ENCODE measurements at places on chromosomes 4 and X. TPM values are rescaled to one million over a fixed set of nuclear protein-coding genes. Genes with fewer than 3 reads are reported as not detected.

- no peak overlapping the region for H3K4me3 ChIP-seq
- no peaks in the 10 kb centered on the region for H3K36me3 ChIP-seq
- H3K4me1 ChIP-seq = no peaks in the 10 kb centered on the region
Observed at GRCh38 chrX:100299559-100299958, 110.5 kb downstream of the PCDH19 start.

GRCh38 chrX:130086447-130087206, 23.7 kb downstream of the ELF4 start:
- H3K36me3 ChIP-seq = no peaks in the 10 kb centered on the region
- H3K27ac ChIP-seq = peak overlapping the region; percentile 74
- H3K4me3 ChIP-seq = peak overlapping the region; percentile 36
- DNase-seq = peak; percentile 59

DNA sequence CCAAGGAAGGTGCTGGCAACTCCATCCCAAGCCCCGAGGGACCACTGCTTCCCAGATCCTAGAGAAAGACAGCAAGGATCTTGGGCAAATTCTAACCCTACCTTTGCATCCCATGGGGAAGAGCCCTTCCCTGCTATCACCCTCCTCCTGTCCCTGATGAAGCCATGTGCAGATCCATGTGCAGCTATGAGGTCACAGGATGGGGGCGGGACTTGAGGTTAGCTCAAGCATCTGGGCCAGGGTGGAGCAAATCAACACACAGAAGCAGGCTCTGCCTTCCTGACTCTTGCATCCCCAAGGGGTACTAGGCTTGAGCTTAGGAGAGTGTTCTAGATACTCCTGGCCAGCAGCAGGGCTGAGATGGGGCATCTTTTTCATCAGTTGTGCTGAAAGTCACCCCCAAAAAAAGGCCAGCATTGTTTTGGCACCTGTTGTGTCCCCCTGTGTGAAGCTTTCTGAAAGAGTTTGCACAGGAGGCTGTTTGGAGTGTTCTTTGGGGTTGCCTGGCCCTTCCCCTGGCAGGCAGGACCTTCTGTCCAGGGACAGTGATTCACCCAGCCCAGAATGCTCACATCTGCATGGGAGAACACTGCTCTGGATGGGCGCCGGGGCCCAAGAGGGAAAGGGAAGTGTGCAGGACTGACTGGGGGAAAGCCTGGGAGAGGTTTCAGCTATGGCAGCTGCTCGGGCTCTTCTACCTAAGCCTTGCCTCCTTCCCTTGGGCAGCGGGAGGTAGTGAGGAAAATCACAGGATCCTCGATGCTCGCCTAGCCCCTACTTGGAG, 50.8 kb downstream of the PRPS1 start:
- H3K27me3 ChIP-seq = no peaks in the 10 kb centered on the region
- DNase-seq = peak; percentile 74
- H3K36me3 ChIP-seq = no peaks in the 10 kb centered on the region
- H3K27ac ChIP-seq = no peak overlapping the region
- H3K4me3 ChIP-seq = no peak overlapping the region

GRCh38 chr4:119132306-119132705, 3.3 kb upstream of the MYOZ2 start:
- no peak overlapping the region for H3K27ac ChIP-seq
- no peak for DNase-seq
- H3K27me3 ChIP-seq = no peaks in the 10 kb centered on the region

DNA sequence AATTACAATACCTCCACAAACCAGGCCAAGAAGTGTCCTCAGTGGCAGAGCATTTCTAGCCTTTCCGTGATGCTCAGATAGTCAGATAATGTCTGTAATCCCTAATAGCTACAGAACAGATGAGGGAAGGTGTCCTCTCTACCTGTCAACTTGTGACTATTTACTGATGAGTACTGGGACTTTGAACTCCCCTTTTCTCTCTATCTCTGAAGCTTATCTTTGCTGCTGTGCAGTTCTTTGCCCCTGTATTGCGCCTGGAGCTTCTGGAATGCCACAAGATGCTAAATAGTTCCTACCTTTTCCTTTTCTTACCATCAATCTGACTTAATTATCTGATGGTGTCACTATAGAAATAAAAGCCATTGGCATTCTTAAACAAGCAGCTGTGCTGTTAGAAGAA, 30.5 kb downstream of the FGF2 start:
- no peaks in the 10 kb centered on the region for H3K4me1 ChIP-seq
- no peak overlapping the region for H3K27ac ChIP-seq
- H3K4me3 ChIP-seq = no peak overlapping the region
- DNase-seq = no peak
- H3K36me3 ChIP-seq = no peaks in the 10 kb centered on the region
- H3K27me3 ChIP-seq = peaks cover 4% of the 10 kb centered on the region

- H3K36me3 ChIP-seq = no peaks in the 10 kb centered on the region
- DNase-seq = peak; percentile 6
- H3K27me3 ChIP-seq = no peaks in the 10 kb centered on the region
- H3K4me1 ChIP-seq = no peaks in the 10 kb centered on the region
- no peak overlapping the region for H3K4me3 ChIP-seq
Observed at GRCh38 chrX:97334850-97335249, 451.1 kb downstream of the RPA4 start.

GRCh38 chr4:16785793-16786527, 112.5 kb downstream of the LDB2 start:
- no peaks in the 10 kb centered on the region for H3K4me1 ChIP-seq
- H3K27ac ChIP-seq = no peak overlapping the region
- H3K4me3 ChIP-seq = no peak overlapping the region
- H3K27me3 ChIP-seq = no peaks in the 10 kb centered on the region
- no peaks in the 10 kb centered on the region for H3K36me3 ChIP-seq

- no peaks in the 10 kb centered on the region for H3K36me3 ChIP-seq
- H3K27me3 ChIP-seq = peaks cover 15% of the 10 kb centered on the region
- H3K4me3 ChIP-seq = no peak overlapping the region
- no peak for DNase-seq
- H3K4me1 ChIP-seq = peaks cover 14% of the 10 kb centered on the region
Observed at GRCh38 chr4:74042681-74043080, 4.2 kb upstream of the CXCL3 start.

DNA sequence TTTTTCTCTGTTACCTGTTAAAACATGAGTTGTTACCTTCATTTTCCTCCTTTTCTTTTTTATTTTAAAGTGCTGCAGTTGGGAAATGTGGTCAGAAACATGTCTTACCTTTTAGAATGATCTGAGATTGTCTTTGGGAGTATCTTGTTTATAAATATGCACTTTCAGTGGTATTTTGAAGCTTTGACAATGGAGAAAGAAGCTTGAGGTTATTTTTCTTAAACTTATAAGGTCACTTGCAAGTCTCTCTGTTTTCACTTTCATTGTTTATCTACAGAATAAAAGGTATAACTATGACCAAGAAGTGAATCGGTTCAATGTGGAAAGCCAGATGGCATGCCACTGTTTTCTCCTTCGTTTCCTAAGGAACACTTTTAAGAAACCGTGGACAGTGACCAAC, 167.5 kb upstream of the SLC7A11 start:
- H3K4me3 ChIP-seq = no peak overlapping the region
- H3K27ac ChIP-seq = no peak overlapping the region
- no peak for DNase-seq
- no peaks in the 10 kb centered on the region for H3K36me3 ChIP-seq
- H3K27me3 ChIP-seq = no peaks in the 10 kb centered on the region

DNA sequence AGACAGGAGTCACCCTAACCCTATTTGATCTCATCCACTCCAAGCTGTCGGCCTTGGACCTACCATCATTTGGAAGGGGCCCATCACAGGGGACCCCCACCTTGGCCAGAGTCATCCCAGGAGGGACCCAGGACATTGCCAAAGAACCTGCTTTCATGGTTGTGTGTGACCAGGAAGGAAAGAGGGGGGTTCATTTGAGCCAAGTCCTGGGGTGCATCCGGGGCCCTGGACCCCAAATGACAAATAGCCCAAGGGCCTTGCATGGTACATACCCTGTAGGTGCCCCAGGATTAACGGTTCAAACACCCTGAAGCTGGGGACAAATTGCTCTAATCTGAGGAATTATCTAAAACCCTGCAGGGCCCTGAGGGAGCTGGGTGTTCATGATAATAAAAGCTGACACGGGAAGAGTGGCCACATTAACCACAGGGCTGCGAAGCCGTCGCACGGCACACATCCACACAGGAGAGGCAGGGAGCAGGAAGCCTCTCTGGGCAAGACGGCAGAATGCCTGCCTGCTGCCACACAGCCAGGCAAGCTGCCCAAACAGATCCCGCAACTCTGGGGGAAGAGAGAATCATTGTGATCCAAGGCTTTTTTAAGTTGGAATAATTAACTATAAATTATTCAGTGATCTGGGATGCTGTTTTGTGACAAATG, 28.2 kb upstream of the PPP2R2C start:
- no peaks in the 10 kb centered on the region for H3K36me3 ChIP-seq
- no peak overlapping the region for H3K27ac ChIP-seq
- no peaks in the 10 kb centered on the region for H3K4me1 ChIP-seq
- H3K27me3 ChIP-seq = no peaks in the 10 kb centered on the region
- no peak for DNase-seq

DNA sequence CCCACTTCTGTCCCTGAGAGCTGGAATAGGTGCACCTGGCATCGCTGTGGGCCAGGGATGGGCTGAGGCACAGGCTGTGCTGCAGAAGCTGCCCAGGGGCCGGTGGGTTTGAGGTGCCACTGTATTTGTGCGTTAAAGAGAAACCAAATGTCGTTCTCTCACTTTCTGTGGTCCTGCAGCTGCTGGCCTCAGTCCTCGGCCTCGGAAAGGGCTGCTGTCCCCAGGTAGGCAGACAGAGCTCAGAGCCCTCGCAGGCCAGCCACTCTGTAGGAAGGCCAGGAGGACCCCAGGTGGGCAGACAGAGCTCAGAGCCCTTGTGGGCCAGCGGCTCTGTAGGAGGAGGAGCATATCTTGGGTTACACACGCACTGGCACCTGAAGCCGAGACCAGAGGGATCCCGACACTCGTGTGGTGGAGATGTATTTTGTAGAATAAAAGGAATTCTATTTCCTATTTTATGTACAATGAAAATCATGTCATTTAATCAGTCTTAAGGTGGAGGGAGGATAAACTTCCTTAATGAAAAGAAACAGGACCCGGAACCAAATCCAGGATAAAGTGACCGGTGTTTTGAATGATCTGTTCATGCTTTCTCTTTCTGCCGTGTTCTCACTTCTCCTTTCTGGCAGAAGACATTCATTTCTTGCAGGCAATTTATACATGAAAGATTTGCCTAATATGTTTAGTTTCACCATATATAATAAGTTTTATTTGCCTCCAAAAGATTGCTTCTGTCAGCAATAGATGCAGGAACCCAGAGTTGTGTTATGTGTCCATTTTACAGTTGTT, 54.4 kb upstream of the HGFAC start:
- no peaks in the 10 kb centered on the region for H3K27me3 ChIP-seq
- peak; percentile 69 for DNase-seq
- H3K4me1 ChIP-seq = peaks cover 52% of the 10 kb centered on the region
- no peaks in the 10 kb centered on the region for H3K36me3 ChIP-seq
- peak overlapping the region; percentile 45 for H3K27ac ChIP-seq

DNA sequence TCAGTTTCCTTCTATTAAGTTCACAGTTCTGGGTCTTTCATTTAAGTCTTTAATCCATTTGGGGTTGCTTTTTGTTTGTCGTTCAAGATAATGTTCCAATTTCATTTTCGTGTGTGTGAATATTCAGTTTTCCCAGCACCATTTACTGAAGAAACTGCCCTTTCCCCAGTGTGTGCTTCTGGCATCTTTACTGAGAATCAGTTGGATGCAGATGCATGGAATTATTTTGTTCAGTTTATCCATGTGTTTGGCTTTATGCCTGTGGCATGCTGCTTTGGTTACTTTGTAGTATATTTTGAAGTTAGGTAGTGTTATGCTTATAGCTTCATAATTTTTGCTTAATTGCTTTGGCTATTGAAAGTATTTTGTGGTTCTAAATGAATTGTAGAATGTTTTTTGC, 163.8 kb upstream of the HDX start:
- no peaks in the 10 kb centered on the region for H3K27me3 ChIP-seq
- no peak overlapping the region for H3K4me3 ChIP-seq
- no peak overlapping the region for H3K27ac ChIP-seq
- no peak for DNase-seq
- no peaks in the 10 kb centered on the region for H3K36me3 ChIP-seq

- no peak overlapping the region for H3K4me3 ChIP-seq
- H3K27ac ChIP-seq = no peak overlapping the region
- peaks cover 2% of the 10 kb centered on the region for H3K4me1 ChIP-seq
- no peak for DNase-seq
- H3K27me3 ChIP-seq = peaks cover 4% of the 10 kb centered on the region
- H3K36me3 ChIP-seq = no peaks in the 10 kb centered on the region
Observed at GRCh38 chr4:186151499-186151898, 39.9 kb upstream of the CYP4V2 start.

GRCh38 chrX:35842674-35843073, 44.5 kb downstream of the MAGEB16 start:
- no peaks in the 10 kb centered on the region for H3K36me3 ChIP-seq
- H3K4me1 ChIP-seq = no peaks in the 10 kb centered on the region
- no peak for DNase-seq
- no peak overlapping the region for H3K27ac ChIP-seq
- no peaks in the 10 kb centered on the region for H3K27me3 ChIP-seq

- H3K4me3 ChIP-seq = no peak overlapping the region
Observed at GRCh38 chr4:128310266-128310697, 22.7 kb upstream of the PGRMC2 start.

DNA sequence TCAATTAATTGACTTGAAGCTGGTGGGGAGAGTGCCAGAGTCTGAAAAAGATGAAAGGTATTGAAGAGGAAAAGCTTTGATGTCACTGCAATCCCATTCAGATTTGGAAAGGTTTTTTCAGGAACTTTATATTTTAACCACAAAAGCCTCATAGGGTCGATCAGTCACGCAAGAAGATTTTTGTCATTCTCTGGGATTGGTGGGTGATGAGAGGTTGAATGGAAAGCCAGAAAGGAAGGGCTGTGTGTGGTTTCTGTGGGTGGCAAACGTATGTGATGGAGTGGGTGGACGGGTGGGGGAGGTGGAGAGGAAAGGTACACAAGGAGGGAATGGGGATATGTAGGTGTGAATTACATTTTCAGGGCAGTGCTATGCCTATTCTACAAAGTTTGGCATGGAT, 173.8 kb upstream of the SCML1 start:
- no peaks in the 10 kb centered on the region for H3K36me3 ChIP-seq
- H3K4me1 ChIP-seq = no peaks in the 10 kb centered on the region
- H3K27me3 ChIP-seq = no peaks in the 10 kb centered on the region

DNA sequence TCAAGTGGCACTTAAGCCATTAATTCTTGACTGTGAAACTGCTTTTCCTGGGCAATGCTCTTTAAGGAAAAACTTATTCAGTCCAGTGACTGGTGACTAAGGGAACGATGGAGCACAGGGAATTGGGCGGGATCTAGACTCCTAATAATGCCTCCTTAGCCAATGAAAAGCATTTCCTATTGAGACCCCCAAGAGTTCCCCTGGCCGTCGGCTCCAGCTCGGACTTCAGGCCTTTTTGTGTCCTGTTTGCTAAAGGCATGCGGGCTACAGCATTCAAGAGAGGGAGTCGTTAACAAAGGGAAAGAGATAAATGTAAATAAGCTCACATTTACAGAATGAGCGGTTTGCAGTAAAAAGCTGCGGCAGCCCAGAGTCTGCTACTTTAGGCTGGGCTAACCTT, at the start of gene LPAR4:
TSS of gene LPAR4 (plus strand) at position 232 of the 400 bp plus-strand sequence. CDS start 7,150 bp downstream, outside the sequence.
- no peaks in the 10 kb centered on the region for H3K36me3 ChIP-seq
- no peak within 1 kb of the TSS for H3K27ac ChIP-seq
- no peak within 1 kb of the TSS for H3K4me3 ChIP-seq

Gene CCDC158
- polyA plus RNA-seq = not detected

Gene ODAPH
- polyA plus RNA-seq = not detected

Gene SPANXC
- polyA plus RNA-seq = not detected

Gene P2RY4
- 0.14 TPM for polyA plus RNA-seq
